ENCODE measurements at places on chromosomes 13 and 19. TPM values are rescaled to one million over a fixed set of nuclear protein-coding genes. Genes with fewer than 3 reads are reported as not detected.
A peak's percentile ranks its signal among the peaks of the same experiment; 100 is the strongest.

GRCh38 chr13:90032841-90033493 is 1314.5 kb upstream of the MIR17HG start:
- no peak overlapping the region for H3K4me3 ChIP-seq

- no peaks in the 10 kb centered on the region for H3K27me3 ChIP-seq
- H3K36me3 ChIP-seq, result no peaks in the 10 kb centered on the region
- no peak overlapping the region for H3K27ac ChIP-seq
- H3K4me3 ChIP-seq, result no peak overlapping the region
- H3K4me1 ChIP-seq, result no peaks in the 10 kb centered on the region
Observed at GRCh38 chr19:7852851-7853769, 21.1 kb downstream of the PRR36 start.

GRCh38 chr13:91203430-91203829 is 144.1 kb upstream of the MIR17HG start:
- H3K4me3 ChIP-seq, result no peak overlapping the region
- DNase-seq, result no peak
- no peaks in the 10 kb centered on the region for H3K4me1 ChIP-seq

- H3K4me1 ChIP-seq, result peaks cover 53% of the 10 kb centered on the region
- peak overlapping the region; percentile 22 for H3K4me3 ChIP-seq
- H3K27ac ChIP-seq, result peak overlapping the region; percentile 94
- peak; percentile 58 for DNase-seq
- no peaks in the 10 kb centered on the region for H3K36me3 ChIP-seq
Observed at GRCh38 chr13:50126993-50127725, 111.9 kb downstream of the KCNRG start.

- H3K4me1 ChIP-seq, result peaks cover 14% of the 10 kb centered on the region
- no peaks in the 10 kb centered on the region for H3K36me3 ChIP-seq
- peak overlapping the region; percentile 95 for H3K27ac ChIP-seq
- no peak for DNase-seq
Observed at GRCh38 chr19:10603873-10604459, 16.9 kb upstream of the AP1M2 start.

- peaks cover 30% of the 10 kb centered on the region for H3K36me3 ChIP-seq
- no peak for DNase-seq
- no peak overlapping the region for H3K4me3 ChIP-seq
- no peaks in the 10 kb centered on the region for H3K27me3 ChIP-seq
- peaks cover 64% of the 10 kb centered on the region for H3K4me1 ChIP-seq
Observed at GRCh38 chr19:38733493-38734175, 10.6 kb downstream of the CAPN12 start.

DNA sequence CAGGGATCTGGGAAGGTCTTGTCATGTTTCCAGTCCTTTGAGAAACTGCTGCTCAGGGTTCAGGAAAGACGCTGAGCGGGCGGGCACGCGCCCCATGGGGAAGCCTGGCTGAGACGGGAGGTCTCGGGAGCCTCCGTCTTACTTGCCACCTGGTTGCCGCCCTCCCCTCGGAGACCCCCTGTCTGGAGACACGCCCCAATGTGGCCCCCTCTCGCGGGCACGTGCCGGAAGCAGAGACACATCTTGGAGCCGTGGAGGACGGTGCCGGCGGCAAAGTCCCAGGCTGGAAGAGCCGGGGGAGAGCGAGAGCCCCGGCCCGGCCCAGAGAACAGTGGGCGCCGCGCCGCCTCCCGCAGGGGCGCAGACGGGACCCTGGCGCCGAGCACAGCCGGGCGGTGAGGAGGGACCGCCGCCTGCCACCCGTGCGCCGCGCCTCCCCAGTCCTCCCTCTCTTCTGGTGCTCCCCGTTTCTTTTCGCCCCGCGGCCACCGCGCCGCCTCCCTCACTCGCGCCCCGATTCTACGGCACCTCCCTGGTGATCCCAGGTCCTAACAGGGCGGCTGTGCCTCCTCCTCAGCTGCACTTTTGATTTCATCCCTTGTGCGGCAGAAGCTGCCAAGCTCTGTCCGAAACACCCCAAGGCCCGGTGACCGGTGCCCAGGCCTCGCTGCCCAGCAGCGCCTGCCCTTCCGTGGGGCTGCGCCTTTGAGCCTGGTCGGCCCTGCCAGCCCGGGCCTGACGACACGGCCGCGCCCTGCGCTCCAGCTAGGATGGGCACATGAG is 15.5 kb downstream of the GJB2 start:
- DNase-seq, result no peak
- H3K27ac ChIP-seq, result no peak overlapping the region
- H3K36me3 ChIP-seq, result no peaks in the 10 kb centered on the region
- peaks cover 77% of the 10 kb centered on the region for H3K27me3 ChIP-seq
- peak overlapping the region; percentile 35 for H3K4me3 ChIP-seq

GRCh38 chr13:40105231-40105630 is 449.8 kb downstream of the COG6 start:
- no peak for DNase-seq
- H3K27ac ChIP-seq, result no peak overlapping the region
- H3K27me3 ChIP-seq, result no peaks in the 10 kb centered on the region
- no peak overlapping the region for H3K4me3 ChIP-seq
- no peaks in the 10 kb centered on the region for H3K36me3 ChIP-seq

- H3K36me3 ChIP-seq, result peaks cover 6% of the 10 kb centered on the region
- H3K4me1 ChIP-seq, result peaks cover 34% of the 10 kb centered on the region
- no peaks in the 10 kb centered on the region for H3K27me3 ChIP-seq
- H3K27ac ChIP-seq, result no peak overlapping the region
- H3K4me3 ChIP-seq, result no peak overlapping the region
Observed at GRCh38 chr19:5052515-5052914, 83.6 kb downstream of the KDM4B start.

DNA sequence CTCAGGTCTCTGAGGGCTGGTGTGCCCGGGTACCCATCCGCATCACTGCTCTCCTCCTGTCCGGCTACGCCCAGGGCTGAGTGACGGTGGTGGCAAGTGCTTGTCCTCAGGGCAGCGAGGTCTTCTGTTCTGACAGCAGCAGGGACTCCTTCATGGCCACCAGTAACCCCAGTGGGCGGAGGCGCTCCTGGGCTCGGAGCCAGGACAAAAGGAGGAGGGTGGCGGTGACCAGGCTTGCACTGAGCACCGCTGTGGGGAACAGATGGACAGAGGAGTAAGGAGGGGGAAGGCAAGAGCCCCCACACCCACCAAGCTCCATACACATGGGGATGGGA is 5.8 kb downstream of the CD320 start:
- DNase-seq, result peak; percentile 73
- H3K4me3 ChIP-seq, result no peak overlapping the region
- peaks cover 3% of the 10 kb centered on the region for H3K36me3 ChIP-seq
- H3K27ac ChIP-seq, result no peak overlapping the region
- H3K4me1 ChIP-seq, result peaks cover 4% of the 10 kb centered on the region
- H3K27me3 ChIP-seq, result no peaks in the 10 kb centered on the region

GRCh38 chr13:44146138-44146537 is 227.5 kb upstream of the SERP2 start:
- no peaks in the 10 kb centered on the region for H3K36me3 ChIP-seq
- peaks cover 3% of the 10 kb centered on the region for H3K4me1 ChIP-seq
- no peak overlapping the region for H3K4me3 ChIP-seq
- no peak for DNase-seq

DNA sequence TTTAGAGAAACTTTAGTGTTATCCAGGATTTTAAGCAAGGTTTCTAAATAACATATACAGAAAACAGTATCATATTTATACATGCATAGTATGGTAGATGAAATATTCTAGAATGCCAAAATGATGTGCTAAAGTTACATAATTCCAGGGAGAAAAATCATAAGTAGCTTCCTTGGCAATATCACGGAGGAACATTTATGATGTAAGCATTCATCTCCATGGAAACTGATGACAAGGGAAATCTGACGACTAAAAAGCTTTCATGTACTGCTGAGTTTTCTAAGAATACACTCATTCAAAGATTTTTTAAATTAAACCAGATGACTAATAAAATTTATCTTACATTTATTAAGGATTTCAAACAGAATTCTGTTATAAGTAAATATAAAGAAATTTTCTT is 4.7 kb downstream of the TEX30 start:
- H3K27me3 ChIP-seq, result no peaks in the 10 kb centered on the region
- H3K36me3 ChIP-seq, result peaks cover 26% of the 10 kb centered on the region
- DNase-seq, result no peak
- peaks cover 16% of the 10 kb centered on the region for H3K4me1 ChIP-seq
- no peak overlapping the region for H3K4me3 ChIP-seq

DNA sequence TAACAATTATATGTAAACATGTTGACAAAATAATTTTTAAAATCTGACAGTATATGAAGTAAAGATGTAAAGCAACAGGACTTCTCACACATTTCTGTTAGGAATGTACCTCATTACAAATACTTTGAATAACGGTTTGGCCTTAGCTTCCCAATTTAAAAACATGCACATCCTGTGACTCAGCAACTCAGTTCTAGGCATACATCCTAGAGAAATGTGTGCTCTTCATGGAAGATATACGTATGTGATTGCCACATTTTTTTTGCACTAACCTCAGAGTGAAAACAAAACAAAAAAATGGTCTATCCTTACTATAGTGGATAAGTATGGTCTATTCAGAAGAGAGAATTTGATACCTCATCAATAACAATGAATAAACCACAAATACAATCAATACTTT is 314.6 kb downstream of the LIG4 start:
- H3K4me3 ChIP-seq, result no peak overlapping the region
- H3K27ac ChIP-seq, result no peak overlapping the region
- H3K36me3 ChIP-seq, result no peaks in the 10 kb centered on the region
- H3K27me3 ChIP-seq, result no peaks in the 10 kb centered on the region
- DNase-seq, result no peak

DNA sequence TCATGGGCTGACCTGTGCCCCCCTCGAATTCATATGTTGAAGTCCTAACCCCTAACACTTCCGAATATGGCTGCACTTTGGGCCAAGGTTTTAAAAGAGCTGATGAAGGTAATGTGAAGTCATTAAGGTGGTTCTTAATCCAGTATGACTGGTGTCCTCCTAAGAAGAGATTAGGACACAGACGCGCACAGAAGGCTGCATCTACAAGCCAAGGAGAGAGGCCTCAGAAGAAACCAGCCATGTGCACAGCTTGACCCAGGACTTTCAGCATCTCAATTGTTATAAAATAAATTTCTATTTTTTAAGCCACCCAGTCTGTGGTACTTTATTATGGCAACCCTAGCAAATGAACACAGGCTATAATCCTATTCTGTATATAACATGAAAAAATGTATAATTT is 99.9 kb downstream of the DOCK9 start:
- H3K27me3 ChIP-seq, result no peaks in the 10 kb centered on the region
- H3K4me1 ChIP-seq, result no peaks in the 10 kb centered on the region
- no peak overlapping the region for H3K4me3 ChIP-seq
- no peak overlapping the region for H3K27ac ChIP-seq
- DNase-seq, result no peak
- peaks cover 100% of the 10 kb centered on the region for H3K36me3 ChIP-seq

DNA sequence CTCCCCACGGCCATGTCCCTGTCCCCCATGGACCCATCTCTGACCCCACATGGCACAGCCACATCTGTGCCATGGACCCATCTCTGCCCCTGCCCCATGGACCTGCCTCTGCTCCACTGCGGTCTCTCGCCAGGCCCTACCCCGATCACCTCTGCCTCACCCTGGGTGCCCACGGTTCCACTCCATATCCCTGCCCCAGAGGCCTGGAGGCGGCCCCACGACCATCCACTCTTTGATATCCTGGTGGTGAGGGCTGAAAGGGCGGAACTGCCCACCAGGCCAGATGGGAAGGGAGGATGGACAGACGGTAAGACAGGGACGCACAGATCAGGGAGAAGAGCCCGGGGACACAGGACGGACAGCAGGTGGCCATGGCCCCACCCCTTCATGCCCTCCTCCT is 327 bp downstream of the PTGER1 start:
- H3K36me3 ChIP-seq, result peaks cover 31% of the 10 kb centered on the region
- H3K4me1 ChIP-seq, result peaks cover 37% of the 10 kb centered on the region
- H3K4me3 ChIP-seq, result no peak overlapping the region
- H3K27ac ChIP-seq, result no peak overlapping the region
- H3K27me3 ChIP-seq, result peaks cover 4% of the 10 kb centered on the region

DNA sequence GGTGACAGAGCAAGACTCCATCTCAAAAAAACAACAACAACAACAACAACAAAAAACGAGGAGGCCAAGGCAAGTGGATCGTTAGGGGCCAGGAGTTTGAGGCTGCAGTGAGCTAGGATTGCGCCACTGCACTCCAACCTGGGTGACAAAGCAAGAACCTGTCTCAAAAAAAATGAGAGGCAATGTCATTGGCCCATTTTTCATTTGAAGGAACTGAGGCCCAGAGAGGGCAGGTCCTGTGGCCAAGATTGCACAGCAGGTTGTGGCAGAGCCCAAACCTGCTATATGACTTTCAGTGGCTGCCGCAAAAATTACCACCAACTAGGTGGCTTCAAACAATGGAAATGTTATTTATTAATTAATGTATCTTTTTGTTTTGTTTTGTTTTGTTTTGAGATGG is 5.5 kb downstream of the PIK3R2 start:
- DNase-seq, result no peak
- no peak overlapping the region for H3K27ac ChIP-seq
- peaks cover 26% of the 10 kb centered on the region for H3K36me3 ChIP-seq
- no peaks in the 10 kb centered on the region for H3K27me3 ChIP-seq

DNA sequence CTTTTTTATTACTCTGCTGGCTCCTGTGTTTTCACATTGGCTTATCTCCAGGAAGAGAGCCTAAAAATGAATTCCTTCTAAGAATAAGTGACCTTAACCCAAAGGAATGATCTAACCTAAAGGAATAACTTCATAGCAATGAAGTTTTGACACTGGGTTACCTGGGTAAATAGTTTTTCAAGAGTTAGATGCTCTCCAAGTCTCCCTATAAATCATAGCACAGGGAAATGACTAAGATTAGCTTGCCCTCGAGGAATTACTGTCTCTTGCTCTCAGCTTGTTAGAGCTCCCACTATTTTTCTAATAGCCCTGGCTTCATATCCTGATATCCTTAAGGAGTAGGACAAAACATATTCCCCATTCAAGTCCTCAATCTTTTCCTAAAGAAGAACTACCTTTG is 66.3 kb downstream of the SPRY2 start:
- H3K27me3 ChIP-seq, result no peaks in the 10 kb centered on the region
- no peak for DNase-seq
- no peaks in the 10 kb centered on the region for H3K36me3 ChIP-seq
- peak overlapping the region; percentile 45 for H3K27ac ChIP-seq
- H3K4me3 ChIP-seq, result no peak overlapping the region

DNA sequence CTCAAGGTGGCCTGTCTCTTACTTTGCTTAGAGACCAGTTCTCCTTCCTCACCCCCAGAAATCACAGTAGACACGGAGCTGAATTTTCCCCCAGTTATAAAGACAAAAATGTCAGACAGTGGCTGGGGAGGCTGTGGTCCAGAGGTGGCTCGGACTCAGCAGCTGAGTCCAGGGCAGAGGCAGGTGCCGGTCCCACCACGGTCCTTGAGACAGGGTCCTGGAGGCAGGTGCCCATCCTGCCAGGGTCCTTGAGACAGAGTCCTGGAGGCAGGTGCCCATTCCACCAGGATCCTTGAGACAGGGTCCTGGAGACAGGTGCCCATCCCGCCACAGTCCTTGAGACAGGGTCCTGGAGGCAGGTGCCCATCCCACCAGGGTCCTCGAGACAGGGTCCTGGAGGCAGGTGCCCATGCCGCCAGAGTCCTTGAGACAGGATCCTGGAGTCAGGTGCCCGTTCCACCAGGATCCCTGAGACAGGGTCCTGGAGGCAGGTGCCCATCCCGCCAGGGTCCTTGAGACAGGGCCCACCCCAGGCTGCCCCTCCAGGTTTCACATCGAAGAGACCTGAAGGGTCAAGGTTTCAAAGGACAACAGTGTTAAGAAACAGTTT is 23.1 kb downstream of the PEPD start:
- H3K27me3 ChIP-seq, result no peaks in the 10 kb centered on the region
- H3K4me1 ChIP-seq, result no peaks in the 10 kb centered on the region
- no peak overlapping the region for H3K4me3 ChIP-seq
- no peak for DNase-seq

- H3K36me3 ChIP-seq, result no peaks in the 10 kb centered on the region
- no peak for DNase-seq
- H3K4me1 ChIP-seq, result peaks cover 18% of the 10 kb centered on the region
- no peak overlapping the region for H3K27ac ChIP-seq
- H3K4me3 ChIP-seq, result no peak overlapping the region
- no peaks in the 10 kb centered on the region for H3K27me3 ChIP-seq
Observed at GRCh38 chr19:4966591-4966990, 2.3 kb upstream of the KDM4B start.

HSH2D gene
- total RNA-seq, result 0.16 TPM

FAAP24 gene
- total RNA-seq, result 1.3 TPM

ISYNA1 gene
- total RNA-seq, result 16.3 TPM
